Omental fat pad (tissue), 4 donors: ENCODE measurements at places on chromosomes 6 and 20.

GRCh38 chr20:63735859-63736718 lies at the start of gene LIME1:
LIME1 (plus strand) TSS chr20:63736664; CDS start chr20:63737550, 886 bp downstream.
- no peak for DNase-seq

DNA sequence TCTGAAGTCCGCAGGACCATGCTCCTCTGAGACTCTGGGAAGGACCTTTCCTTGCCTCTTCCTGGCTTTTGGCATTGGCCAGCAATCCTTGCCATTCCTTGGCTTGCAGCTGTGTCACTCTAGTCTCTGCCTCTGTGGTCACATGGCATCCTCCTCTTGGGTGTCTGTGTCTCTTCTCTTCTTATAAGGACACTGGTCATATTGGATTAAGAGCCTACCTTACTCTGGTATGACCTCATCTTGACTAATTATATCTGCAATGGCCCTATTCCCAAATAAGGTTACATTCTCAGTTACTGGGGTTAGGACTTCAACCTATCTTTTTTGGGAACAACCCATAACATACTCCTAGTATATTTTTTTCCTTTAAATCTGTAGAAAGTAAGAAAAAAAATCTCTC lies 49.9 kb upstream of the GTSF1L start:
- no peak for DNase-seq

- DNase-seq = no peak
Measured at GRCh38 chr6:31737315-31737990, 1.1 kb upstream of the CLIC1 start.

DNA sequence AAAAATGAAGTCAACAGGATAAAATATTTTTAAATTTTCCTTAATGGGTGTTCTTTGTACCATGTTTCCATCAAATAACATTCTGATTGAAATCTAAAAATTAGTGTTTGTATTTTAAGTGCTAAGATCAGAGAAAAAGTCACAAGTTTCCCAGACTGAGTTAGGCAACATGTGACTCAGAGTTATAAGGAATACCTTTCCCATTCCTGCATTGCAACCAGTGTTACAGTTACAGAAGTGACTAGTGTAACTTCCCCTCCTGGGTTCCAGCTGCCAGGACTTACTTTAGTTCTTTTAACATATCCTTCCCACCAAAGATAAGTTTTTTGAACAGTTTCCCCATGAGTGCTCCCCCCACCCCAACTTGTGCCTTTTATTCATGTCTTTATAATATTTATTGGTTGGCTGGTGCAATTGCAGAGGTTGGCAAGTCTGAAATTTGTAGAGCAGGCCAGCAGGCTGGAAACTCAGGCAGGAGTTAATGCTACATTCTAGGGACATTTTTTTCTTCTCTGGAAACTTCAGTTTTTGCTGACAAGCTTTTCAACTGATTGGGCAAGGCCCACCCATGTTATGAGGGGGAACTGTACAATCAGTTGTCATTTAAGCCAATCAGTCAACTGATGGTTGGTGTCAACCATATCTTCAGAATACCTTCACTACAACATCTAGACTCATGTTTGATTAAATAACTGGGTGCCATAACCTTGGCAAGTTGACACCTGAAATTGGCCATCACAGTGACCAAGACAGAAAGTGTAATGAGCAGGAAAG lies 22.9 kb upstream of the ESR1 start:
- DNase-seq = no peak

DNA sequence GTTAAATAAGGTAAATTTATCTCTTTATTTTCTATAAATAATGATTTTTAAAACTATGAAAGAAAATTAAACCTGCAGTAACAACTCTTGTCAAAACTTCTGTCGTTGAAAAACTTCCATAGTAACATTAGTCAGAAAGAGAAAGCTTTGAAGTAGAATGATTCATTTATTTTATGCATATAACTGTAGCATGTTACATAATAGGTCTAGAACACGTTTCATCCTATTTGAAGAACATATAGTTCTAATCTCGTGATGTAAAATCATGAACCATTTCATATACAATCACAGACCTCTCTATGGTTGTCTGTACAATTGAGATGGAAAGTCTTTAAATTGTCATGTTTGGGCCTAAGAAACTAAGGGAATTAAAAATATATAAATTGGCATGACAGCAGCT lies 61.3 kb upstream of the MYLIP start:
- no peak for DNase-seq

DNA sequence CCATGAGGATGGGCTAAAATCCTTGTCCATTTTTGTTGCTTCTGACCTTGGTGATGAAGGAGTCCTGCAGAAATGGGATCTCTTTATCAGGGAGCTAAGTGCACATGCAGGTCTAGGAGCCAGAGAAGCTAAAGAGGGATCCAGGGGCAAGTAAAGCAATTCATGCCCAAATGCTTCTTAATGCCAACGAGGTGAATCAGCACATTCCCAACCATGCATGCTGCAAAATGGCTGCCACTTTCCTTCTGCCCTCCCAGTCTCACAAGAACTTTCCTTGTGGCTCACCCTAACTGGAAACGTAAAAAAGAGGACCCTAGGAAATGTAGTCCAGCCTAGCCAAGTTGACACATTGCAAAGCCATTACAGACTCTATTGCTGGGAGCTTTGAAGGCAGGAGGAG lies 298.4 kb downstream of the MAFB start:
- DNase-seq = no peak

DNA sequence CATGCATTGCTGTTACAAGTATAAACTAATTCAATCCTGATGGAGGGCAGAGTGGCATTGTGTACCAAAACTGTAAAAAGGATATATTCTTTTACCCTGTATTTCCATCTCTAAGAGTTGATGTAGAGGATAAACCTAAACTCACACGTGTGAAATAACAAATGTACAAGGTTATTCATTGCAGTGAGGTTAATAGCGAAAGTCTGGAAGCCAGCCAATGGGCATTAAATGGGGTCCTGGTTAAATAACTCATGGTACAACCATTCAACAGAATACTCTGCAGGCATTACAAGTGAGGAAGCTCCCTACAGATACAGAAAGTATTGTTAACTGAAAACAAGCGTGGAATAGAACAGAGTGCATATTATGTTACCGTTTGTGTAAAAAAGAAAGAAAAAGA lies 56.9 kb downstream of the BCAS1 start:
- no peak for DNase-seq

DNA sequence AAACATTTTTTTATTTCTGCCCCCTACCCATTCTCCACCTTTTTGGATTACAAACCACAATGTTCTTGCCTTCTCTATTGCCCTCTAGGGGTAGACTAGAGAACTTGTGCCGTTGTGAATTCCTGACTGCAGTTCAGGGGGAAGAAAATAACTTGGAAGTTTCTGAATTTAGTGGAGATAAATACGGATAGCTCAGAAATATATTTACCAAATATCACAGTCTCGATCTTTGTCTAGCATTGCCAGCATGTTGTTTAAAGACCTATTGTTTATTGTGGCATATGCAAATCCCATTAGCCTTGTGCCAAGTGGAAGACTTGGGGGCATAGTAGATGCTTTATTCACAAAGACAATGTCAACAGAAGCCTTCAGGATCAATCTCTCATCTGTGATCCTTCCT lies 154.1 kb upstream of the MMS22L start:
- DNase-seq = no peak

- DNase-seq = no peak
Measured at GRCh38 chr20:3755814-3756480, 11.6 kb downstream of the ADISSP start.

DNA sequence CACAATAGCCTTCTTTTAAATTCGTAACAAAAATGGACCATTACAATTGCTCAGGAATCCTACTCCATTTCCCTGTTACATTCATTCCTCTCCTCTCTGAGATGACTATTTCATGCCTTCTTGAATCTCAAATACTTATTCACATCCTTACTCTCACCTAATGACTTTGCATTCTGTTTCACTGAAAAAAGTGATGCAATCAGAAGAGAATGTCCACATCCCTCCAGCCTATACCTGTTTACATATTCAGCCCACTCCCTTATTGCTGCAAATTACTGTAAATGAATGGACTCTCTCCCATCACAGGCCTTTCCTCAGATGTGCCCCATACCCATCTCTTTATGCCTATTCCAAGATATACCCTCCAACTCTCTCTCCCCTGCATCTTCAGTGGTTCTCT lies 8.6 kb downstream of the TAAR1 start:
- no peak for DNase-seq

- DNase-seq = no peak
Measured at GRCh38 chr6:96862560-96862959, 25.3 kb upstream of the GPR63 start.

DNA sequence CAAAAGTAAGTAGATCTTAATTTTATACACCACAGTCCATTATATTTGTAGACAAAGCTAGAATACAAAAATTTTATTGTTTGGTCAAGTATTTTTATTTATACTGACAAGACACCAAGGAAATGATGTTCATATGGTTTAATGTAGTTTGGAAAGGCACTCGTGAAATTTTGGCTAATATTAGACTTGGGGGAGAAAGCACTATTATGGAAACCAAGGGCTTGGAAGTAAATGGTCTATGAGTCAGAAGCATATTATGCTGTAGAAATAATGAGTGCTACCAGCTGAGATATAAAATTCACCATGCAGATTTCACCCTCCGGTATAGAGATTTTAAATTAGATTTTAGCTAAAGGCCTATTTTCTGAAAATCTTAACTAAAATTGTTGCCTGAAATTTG lies 233.6 kb downstream of the KCNQ5 start:
- no peak for DNase-seq

- no peak for DNase-seq
Measured at GRCh38 chr6:150403458-150404246, 34.8 kb downstream of the IYD start.

- no peak for DNase-seq
Measured at GRCh38 chr6:70549327-70549726, 17.4 kb upstream of the SDHAF4 start.

GRCh38 chr6:43871933-43872332 lies 101.9 kb downstream of the VEGFA start:
- no peak for DNase-seq

GRCh38 chr6:118933855-118934460 lies 1.0 kb downstream of the MCM9 start:
- DNase-seq = no peak

GRCh38 chr6:56752009-56752408 lies 109.3 kb upstream of the DST start:
- DNase-seq = no peak

- DNase-seq = no peak
Measured at GRCh38 chr20:46362921-46363867, 43.2 kb downstream of the ELMO2 start.

DNA sequence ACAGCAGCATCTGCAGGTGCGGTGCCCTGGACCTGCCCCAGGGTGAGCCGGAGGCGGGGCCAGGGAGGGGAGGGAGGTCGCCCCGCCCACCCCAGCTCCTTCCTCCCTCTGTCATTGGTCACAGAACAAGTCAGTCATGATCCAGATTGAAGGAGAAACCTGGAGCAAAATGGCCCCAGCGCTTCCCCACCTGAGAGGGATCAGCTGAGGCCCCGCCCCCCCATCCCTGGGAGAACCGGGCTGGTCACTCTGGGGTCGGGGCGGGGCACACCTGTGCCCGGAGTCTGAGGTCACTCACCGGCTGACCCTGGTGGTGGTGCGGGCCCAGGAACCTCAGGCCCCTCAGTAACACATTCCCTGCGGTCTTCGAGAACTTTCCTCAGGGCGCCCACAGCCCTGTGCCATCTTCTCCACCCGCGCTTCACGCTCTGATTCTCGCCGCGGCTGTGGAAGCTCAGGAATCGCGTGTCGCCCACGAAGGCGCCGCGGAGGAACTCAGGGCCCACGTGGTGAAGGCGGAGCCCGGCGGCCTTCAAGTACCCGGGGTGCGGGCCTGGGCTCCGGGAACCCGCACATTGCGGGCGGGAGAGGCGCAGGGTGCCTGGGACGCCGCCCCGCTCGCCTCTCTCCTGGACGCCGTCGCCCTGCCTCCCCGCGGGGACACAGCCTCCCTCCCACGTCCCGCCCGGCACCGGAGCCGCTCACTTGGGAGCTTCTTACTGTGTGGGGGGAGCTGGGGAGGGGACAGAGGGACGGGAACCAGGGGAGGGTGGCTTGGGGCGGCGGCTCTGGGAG lies 36.4 kb upstream of the HLA-C start:
- no peak for DNase-seq

GRCh38 chr6:37334047-37334446 lies 19.7 kb upstream of the RNF8 start:
- DNase-seq = no peak

DNA sequence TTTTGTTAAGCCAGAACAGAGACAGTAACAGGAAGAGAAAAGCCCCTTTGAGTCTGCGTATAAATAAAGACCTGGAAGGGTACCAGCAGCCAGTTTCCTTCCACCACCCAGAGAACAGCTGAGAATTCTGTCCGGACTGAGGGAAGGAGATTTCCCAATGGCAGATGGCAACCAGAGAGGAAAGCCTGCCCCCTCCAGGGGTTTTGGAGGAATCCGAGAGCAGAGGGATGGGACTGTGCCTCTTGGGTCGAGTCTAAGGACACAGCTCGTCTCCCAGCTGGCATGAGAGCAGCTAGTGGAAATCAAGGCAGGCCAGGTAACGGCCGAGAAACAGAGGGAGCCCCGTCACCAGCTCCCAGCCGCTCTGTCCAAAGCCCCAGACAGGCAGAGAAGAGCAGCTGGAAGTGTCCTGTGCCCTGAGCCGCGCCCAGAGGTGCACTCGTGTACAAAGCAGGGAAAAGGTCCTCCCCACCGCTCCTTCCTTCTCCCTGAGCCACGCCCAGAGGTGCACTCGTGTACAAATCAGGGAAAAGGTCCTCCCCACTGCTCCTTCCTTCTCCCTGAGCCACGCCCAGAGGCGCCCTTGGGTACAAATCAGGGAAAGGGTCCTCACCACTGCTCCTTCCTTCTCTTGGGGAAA lies 134.0 kb upstream of the SNX9 start:
- no peak for DNase-seq

DNA sequence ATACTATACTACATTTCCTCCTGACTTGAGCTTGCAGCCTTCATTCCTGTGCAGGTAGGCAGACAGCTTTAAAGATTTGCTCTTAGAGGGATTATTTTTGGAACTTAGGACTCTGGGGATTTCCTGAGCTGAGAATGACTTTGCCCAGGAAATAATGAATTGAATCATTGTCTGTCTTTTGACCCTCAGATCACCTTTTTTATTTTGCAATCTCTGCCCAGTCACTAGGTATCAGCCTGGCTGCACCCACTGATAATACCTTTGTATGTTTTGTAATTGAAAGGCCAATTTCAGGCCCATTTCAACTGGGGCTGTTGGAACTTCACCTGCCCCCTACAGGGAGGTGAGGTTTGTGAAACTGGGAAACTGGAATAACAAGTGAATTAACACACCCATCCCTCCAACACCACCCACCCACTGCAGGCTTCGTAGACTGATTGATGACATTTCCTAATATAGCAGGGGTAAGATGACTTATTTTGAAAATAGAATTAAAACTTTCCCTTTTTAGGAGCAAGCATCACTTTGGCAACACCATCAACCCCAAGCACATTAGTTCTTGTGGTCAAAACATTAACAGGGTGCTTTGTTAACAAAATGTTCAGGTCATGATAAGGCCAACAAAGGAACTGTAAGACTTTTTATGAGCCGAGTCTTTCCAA lies 157.1 kb upstream of the CENPW start:
- DNase-seq = no peak

- DNase-seq = no peak
Measured at GRCh38 chr6:147567141-147567805, 58.8 kb downstream of the SAMD5 start.
